ENCODE measurements at places on chromosomes 6 and 20. TPM values are rescaled to one million over a fixed set of nuclear protein-coding genes. Genes with fewer than 3 reads are reported as not detected.
A peak's percentile ranks its signal among the peaks of the same experiment; 100 is the strongest.

Gene SNTA1
- total RNA-seq = 27.4 TPM

DNA sequence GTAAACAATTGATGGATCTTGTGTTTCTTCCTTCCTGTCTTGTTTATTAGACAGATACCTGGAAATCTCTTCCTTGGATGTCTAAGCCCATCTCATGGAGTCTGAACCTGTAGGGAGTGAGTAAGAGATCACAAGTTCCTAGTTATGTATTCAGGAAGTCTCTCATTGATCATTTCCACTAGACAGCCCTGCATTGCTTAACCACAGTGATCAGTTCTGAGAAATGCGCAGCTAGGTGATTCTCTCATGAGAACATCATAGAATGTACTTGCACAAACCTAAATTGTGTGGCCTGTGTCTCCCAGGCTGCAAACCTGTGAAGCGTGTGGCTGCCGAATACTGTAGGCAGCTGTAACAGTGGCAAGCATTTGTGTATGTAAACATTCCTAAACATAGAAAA, 39.1 kb downstream of the FAM120B start:
- no peaks in the 10 kb centered on the region for H3K27me3 ChIP-seq
- peaks cover 29% of the 10 kb centered on the region for H3K36me3 ChIP-seq
- peaks cover 16% of the 10 kb centered on the region for H3K4me1 ChIP-seq
- no peak overlapping the region for H3K4me3 ChIP-seq
- DNase-seq = no peak

- DNase-seq = no peak
- no peaks in the 10 kb centered on the region for H3K36me3 ChIP-seq
- H3K27me3 ChIP-seq = no peaks in the 10 kb centered on the region
Observed at GRCh38 chr6:98323605-98324004, 510.8 kb upstream of the POU3F2 start.

Gene RAET1L
- not detected for total RNA-seq

Gene DIDO1
- total RNA-seq = 74.2 TPM

DNA sequence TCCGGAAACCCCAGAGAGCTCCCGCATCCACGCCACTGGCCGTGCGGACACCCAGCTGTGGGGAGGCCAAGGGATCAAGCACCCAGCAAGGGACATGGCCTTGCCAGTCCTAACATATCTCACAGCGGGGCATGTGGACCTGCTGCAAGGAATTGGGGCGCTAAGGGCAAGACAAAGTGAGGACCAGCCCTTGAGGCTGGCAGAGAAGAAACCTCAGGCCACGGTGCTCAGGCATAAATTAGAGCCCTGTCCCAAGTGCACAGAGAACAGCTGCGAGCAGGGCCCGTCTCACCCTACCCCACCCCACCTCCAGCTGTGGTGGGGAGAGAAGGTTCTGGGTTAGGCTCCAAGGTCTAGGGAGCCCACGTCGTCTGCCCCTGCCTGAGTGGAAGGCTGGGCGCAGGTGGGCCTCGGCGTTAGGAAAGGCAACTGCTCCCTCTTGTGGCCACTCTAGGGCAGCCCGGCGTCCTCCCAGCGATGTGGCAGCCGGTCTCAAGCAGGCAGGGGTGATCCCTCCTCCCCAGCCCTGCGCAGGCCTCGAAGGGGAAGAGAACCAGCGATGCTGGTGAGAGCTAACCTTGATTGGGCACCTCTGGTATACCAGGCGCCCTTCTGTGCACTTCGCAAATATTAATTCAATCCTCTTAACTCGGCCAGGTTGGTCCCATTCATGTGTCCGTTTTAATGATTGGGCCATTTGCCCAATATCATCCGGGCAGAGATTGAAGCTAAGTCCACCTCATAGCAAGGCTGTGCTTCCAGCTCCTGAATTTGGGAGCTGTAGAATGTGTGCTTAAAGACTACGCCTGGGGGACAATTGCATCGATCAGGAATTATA, 235.8 kb downstream of the NFATC2 start:
- no peaks in the 10 kb centered on the region for H3K27me3 ChIP-seq
- no peak overlapping the region for H3K4me3 ChIP-seq
- H3K27ac ChIP-seq = no peak overlapping the region
- no peaks in the 10 kb centered on the region for H3K36me3 ChIP-seq
- peaks cover 6% of the 10 kb centered on the region for H3K4me1 ChIP-seq
- DNase-seq = peak; percentile 80

DNA sequence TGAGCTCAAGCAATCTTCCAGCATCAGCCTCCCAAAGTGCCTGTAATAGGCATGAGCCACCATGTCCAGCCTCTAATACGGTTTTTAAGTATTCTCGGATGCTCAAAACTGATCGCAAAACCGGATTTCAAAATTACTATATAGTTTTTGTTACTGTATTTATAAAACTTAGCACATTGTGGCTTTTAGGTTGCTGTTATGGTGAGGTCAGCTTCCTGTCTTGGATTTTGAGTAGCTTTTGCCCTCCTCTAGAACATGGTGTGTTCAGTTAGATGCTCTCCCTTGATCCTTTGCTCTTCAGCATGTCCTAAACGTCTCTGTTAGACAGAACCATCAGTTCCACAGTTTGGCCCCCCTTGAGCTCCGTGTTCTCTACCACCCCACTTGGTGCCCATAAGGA, 96.2 kb downstream of the RPP40 start:
- DNase-seq = no peak
- H3K27ac ChIP-seq = no peak overlapping the region
- no peak overlapping the region for H3K4me3 ChIP-seq
- H3K27me3 ChIP-seq = no peaks in the 10 kb centered on the region
- H3K4me1 ChIP-seq = peaks cover 63% of the 10 kb centered on the region

DNA sequence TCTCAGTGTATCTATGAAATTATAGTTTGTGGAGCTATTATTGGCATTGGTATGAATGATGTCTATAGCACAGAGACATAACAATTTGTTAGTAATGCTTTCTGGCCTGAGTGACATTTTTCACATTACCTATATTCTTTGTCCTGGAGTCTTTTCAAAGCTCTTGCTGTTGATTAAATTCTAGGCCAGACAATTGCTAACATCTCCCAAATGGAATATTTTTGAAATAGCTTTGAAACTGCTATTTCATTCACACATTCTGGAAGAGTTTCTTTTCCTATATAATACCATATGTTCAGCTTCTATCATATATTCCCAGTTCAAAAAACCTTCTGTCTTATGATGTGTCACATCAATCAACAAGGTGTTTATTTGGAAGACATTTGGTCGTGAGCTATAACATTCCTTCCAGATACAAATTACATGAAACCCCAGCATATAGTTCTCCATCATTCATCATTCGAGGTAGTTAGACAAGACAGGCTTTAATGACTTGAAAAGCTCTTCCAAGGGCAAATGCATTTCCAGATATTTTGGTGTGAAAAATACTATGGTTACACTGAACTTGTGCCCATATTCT, 452.8 kb downstream of the KHDRBS2 start:
- no peaks in the 10 kb centered on the region for H3K27me3 ChIP-seq
- H3K4me3 ChIP-seq = no peak overlapping the region
- DNase-seq = no peak
- H3K27ac ChIP-seq = no peak overlapping the region
- no peaks in the 10 kb centered on the region for H3K36me3 ChIP-seq

DNA sequence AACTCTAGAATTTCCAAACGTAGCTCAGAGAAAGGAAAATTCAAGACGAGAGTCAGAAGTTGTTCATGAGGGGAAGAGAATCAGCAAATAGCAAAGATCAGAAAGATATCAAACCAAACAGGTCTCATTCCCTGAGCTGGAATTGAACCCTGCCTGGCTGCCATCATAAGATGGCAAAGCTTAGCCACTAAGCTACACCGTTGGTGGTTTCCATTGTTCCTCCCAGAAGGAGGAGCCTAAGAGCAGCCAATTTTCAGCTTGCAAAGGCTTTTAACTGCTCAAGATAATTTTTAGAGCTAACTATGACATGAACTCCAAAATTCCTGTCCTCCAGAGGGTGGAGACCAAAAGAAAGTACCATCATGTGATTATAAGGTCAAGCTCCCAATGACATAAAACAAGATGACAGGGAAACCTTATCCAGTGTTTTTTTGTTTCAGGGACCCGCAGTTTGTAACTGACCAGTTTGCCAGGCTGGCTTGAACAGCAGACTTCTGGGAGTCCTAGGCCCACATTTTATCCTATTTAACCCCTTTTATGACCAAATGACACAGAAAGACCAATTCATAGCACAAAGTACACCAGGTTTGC, 55.9 kb downstream of the COL11A2 start:
- no peak overlapping the region for H3K4me3 ChIP-seq
- no peak for DNase-seq
- H3K4me1 ChIP-seq = no peaks in the 10 kb centered on the region
- no peaks in the 10 kb centered on the region for H3K36me3 ChIP-seq
- no peak overlapping the region for H3K27ac ChIP-seq

DNA sequence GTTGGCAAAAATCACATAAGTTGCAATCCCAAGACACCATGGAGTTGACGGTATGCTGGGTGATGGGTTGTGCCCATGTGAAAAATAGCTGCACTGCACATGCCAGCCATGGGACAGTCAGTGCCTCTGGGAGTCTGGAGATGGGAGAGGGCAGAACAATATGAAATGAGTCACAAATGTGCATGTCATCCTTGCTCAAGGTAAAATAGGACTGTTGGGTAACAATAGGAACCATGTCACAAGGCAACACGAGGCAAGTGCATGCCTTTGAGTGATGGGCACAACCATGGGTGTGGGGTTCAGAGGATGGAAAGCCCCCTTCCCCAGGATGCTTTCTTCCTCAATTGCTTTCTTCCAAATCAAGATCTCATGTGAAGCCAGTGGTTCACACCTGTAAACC, 70.5 kb upstream of the PIM1 start:
- no peak overlapping the region for H3K27ac ChIP-seq
- no peak overlapping the region for H3K4me3 ChIP-seq
- H3K36me3 ChIP-seq = no peaks in the 10 kb centered on the region
- no peaks in the 10 kb centered on the region for H3K27me3 ChIP-seq
- H3K4me1 ChIP-seq = peaks cover 37% of the 10 kb centered on the region
- DNase-seq = no peak

- no peak overlapping the region for H3K27ac ChIP-seq
- H3K27me3 ChIP-seq = no peaks in the 10 kb centered on the region
- H3K4me3 ChIP-seq = no peak overlapping the region
Observed at GRCh38 chr6:100289285-100289684, 175.4 kb downstream of the SIM1 start.

DNA sequence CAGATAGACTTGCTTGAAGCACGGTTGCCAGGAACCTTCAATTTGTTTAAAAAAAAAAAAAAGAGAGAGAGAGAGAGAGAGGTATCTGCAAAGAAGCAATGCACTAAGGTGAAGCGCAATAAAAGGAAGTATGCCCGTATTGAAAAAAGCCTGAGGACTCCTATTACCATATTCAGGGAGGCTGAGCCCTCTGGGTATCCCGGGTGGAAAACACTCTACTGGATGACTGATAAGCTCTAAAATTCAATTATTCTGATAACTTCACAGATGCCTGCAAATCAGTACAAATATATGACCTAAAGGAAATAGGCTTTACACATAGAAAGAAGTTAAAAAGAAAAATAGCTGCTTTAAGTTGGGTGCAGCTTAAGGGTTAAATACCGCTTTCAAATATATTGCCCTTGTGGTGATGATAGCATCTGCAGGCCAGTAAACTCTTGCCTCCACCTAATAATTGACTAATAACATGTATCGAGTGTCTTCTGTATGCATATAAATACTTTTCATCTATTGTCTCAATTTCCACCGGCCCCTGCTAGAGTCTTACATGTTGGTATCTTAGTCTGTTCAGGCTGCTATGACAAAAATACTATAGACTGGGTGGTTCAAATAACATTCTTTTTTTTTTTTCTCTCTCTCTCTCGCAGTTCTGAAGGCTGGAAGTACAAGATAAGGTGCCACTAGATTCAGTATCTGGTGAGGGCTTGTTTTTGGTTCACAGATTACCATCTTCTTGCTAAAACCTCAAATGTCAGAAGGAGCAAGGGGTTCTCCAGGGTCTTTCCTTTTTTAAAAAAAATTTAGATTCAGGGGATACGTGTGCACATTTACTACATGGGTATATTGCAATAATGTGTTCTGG, 187.4 kb upstream of the JARID2 start:
- no peak overlapping the region for H3K4me3 ChIP-seq
- H3K27me3 ChIP-seq = no peaks in the 10 kb centered on the region
- no peaks in the 10 kb centered on the region for H3K36me3 ChIP-seq

DNA sequence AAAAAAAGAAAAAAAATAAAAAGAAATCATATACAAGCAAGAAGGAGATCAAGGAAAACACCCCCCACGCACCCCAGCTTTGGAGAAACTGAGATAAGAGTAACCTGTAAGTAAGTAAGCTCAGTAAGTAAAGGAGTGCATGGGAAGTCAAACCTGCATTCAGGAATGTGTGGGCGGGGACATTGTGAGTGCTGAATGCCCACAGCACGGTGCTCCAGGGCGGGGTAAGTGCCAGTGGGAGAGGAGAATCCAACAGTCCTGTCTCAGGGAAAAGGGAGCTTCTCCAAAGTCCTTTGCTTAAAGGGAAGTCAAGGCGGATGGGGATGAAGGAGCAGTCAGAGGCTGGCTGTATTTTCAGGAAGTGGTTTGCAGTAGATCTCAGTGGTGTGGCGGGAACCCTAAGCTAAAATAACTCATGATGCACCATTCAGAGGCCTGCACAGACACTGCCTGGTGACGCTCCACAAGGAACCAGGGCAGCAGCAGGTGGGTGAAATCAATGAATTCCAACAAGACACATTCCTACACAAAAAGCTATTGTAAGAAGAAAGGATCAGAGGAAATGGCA, 368.0 kb downstream of the QKI start:
- no peak for DNase-seq
- H3K4me3 ChIP-seq = no peak overlapping the region
- H3K27ac ChIP-seq = no peak overlapping the region

DNA sequence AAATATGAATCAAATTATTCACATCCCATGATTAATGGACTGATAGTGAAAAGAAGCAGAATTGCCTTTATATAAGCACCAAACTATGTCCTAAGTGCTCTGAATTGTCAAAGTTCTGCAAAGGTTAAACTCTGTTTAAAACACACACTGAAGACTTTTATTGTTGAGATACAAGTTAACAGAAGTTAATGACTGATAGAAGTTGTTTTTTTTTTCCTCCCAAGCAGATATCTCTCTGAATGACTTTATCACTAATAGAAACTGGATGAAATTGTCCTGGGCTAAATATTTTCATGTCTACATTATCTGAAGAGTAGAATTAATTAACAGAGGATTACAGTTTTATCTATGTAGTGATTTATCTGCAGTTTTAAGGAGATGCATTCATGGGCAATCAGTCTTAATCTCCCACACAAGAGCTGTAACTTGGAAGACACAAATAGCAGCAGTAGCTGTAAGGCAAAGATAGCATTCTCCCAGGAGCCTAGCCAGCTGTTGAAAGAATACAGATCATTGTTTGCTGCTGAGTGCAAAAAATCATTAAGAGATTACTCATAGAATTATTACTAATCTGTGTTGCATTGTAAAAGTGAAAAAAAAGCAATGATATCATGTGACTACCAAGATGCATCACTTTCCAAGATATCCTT, 49.9 kb downstream of the BMP5 start:
- peaks cover 12% of the 10 kb centered on the region for H3K4me1 ChIP-seq
- H3K27me3 ChIP-seq = no peaks in the 10 kb centered on the region
- H3K4me3 ChIP-seq = no peak overlapping the region
- peak; percentile 34 for DNase-seq
- H3K36me3 ChIP-seq = no peaks in the 10 kb centered on the region
- no peak overlapping the region for H3K27ac ChIP-seq

Gene SLC22A2
- total RNA-seq = not detected

DNA sequence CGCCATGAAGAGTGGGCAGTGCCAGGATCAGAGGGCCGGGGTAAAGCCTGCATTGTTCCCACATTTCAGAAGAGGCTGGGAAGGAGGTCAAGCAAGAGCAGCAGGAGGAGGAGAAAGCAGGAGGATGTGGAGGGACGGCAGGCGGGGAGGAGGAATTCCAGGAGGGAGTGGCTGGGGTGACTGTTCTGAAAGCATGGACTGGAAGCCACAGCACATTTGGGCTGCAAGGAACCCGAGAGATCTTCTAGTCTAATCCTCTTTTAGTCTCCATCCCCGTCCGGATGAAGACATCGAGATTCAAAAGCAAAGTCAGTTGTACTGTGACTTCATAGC, 76.9 kb downstream of the FAM50B start:
- DNase-seq = no peak
- no peaks in the 10 kb centered on the region for H3K36me3 ChIP-seq

All from stomach (tissue), 19 donors.